Liver (tissue), 10 donors: ENCODE measurements at places on chromosomes 2 and 18. TPM values are rescaled to one million over a fixed set of nuclear protein-coding genes. Genes with fewer than 3 reads are reported as not detected.

DNA sequence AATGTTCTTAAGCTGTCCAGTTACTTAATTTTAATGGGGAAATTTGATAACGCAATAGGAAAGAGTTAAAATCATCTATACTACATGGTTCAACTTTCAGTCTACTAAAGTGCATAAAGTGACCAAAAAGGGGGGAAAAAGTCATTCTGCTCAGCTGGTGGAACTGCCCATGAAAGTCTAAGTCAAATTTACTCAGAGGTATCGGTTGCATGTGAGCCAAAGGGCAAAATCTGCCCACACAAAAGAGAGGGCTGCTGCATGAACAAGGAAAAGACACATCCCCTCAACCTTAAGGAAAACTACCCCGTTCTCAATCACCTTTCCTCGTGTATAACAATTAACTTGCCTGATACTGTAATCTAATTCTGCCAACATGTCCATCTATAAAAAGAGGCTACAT, 126.1 kb downstream of the TCF4 start:
- H3K27me3 ChIP-seq = no peaks in the 10 kb centered on the region
- H3K36me3 ChIP-seq = no peaks in the 10 kb centered on the region
- no peak overlapping the region for H3K4me3 ChIP-seq
- no peaks in the 10 kb centered on the region for H3K4me1 ChIP-seq
- no peak overlapping the region for H3K27ac ChIP-seq

Gene ATP6V1B1
- not detected for total RNA-seq

Gene ALPI
- total RNA-seq = not detected

- H3K4me1 ChIP-seq = peaks cover 5% of the 10 kb centered on the region
- no peak overlapping the region for H3K4me3 ChIP-seq
- H3K27me3 ChIP-seq = no peaks in the 10 kb centered on the region
- H3K27ac ChIP-seq = no peak overlapping the region
Observed at GRCh38 chr2:147433822-147434221, 411.0 kb upstream of the ACVR2A start.

DNA sequence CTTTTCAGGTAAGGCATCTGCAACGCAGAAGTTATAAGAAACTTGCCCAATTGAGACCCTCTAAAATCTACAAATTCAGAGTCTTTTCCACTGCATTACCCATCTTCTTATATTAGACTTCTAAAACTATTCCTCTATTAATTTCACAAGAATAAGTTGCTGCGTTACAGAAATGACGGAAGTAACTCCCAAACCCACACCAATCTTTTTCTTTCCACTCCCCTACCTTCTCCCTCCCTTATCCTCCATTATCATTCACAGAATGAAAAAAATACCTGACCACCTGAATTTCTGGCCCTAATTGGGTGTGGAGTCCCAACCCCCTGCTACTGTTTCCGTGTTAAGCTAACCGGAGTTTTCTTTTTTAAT, 689 bp downstream of the RPRD1A start:
- H3K36me3 ChIP-seq = no peaks in the 10 kb centered on the region
- DNase-seq = no peak
- H3K27ac ChIP-seq = peak overlapping the region; percentile 80
- no peaks in the 10 kb centered on the region for H3K27me3 ChIP-seq

DNA sequence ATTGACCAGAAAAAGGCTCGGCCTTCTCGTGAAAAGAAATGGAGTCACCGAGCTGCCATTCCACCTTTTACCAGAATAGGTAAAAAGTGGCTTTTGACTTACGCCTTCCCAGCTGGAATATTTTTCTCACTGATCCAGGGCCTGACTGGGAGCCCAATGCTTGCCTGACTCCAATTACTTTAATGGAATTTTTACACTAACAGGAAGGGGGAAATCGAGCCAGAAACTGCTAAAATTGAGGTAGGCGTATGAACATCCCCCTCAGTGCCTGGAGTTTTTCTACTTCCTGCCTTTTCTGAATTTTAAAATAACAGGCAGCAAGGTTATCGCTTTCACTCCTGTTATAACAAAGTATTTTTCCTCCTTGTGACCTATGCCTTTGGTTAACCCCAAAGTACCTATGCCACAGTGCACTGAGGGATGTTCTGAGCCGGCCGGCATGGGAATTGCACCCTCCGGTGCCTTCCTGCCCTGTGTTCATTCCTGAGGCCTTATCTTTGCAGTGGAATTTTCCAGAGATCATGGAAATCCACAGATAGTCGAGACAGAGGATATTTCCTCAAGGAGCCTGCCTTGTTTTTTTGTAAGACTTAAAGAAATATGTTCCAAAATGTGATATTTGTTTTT, 18.3 kb upstream of the RPL31 start:
- DNase-seq = no peak
- H3K36me3 ChIP-seq = no peaks in the 10 kb centered on the region

- H3K36me3 ChIP-seq = no peaks in the 10 kb centered on the region
- H3K4me3 ChIP-seq = no peak overlapping the region
- no peak overlapping the region for H3K27ac ChIP-seq
Observed at GRCh38 chr2:381941-382727, 94.2 kb upstream of the ALKAL2 start.

GRCh38 chr2:237170020-237170419, 84.3 kb downstream of the COPS8 start:
- no peaks in the 10 kb centered on the region for H3K27me3 ChIP-seq

Gene MREG
- 2.4 TPM for total RNA-seq

Gene OTX1
- not detected for total RNA-seq

Gene AMER3
- not detected for total RNA-seq

Gene NT5C1B
- total RNA-seq = not detected

Gene DES
- 50.0 TPM for total RNA-seq

DNA sequence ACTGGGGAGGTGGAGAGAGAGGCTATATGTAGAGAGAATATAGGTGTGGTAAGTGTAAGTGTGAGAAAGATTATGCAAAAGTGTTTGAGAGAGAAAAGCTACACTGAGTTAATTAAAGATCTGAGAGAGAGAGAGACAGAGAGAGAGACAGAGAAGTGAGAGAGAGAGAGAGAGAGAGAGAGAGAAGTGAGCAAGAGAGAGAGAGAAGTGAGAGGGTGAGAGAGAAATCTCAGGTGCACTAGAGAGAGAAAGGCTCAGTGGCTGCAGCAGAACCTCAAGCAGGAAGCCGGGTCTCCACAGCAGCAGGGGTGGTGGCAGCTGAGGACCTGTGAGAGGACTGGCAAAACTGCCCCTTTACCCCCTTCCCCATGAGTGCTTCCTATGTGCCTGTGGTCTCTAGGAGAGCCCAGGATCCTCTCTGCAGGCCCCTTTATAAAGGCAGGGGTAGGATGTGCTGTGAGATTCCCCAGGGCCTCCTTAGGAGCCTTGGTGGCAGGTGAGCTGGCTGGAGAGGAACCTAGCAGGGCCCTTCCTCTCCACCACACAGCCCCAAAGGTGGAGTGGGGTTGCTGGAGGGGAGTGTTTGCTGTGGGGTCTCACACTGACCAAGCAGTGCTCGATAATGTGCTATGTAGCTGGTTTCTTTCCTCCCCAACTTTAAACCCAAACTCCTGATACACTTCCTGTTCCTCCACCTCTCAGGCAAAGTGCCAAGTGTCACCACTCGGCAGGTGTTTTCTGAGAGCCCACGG, 52.6 kb downstream of the SLC4A5 start:
- no peak for DNase-seq
- no peak overlapping the region for H3K4me3 ChIP-seq
- H3K4me1 ChIP-seq = no peaks in the 10 kb centered on the region
- no peak overlapping the region for H3K27ac ChIP-seq
- no peaks in the 10 kb centered on the region for H3K36me3 ChIP-seq

GRCh38 chr2:27697660-27698059, 34.0 kb downstream of the SLC4A1AP start:
- DNase-seq = no peak
- peaks cover 20% of the 10 kb centered on the region for H3K36me3 ChIP-seq
- H3K4me3 ChIP-seq = no peak overlapping the region
- H3K27ac ChIP-seq = no peak overlapping the region
- H3K4me1 ChIP-seq = no peaks in the 10 kb centered on the region

DNA sequence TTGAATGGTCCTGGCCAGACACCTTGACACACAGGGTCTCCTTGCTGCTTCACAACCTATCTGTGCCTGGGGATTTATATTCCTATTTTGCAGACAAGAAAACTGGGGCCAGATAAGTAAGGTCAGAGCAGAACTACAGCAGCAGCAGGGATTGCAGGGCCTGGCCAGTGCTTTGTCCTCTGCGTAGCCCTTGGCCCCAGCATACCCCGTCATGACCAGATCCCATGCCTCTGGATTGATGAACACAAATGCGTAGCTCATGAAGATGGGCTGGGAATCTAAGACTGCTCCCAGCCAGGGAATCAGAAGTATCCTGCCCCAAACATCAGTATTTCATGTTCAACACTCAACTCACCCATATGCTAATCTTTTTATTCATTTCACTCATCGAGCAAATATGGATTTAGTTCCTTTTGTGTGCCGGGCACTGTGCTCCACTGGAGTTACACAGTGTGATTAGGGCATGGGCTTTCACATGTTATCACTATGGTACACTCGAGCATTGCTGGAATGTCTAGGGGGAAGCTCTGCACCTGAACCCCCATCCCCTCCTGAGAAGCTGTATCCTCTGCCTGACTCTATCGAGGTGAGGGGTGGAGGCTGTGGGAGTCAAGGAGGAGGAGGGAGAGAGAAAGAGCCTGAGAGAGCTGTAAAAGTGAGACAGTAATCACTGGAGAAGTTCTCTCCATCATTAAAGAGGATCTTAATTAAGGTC, 143.3 kb downstream of the CYP26B1 start:
- DNase-seq = no peak
- no peak overlapping the region for H3K4me3 ChIP-seq
- H3K27ac ChIP-seq = no peak overlapping the region
- H3K27me3 ChIP-seq = no peaks in the 10 kb centered on the region

DNA sequence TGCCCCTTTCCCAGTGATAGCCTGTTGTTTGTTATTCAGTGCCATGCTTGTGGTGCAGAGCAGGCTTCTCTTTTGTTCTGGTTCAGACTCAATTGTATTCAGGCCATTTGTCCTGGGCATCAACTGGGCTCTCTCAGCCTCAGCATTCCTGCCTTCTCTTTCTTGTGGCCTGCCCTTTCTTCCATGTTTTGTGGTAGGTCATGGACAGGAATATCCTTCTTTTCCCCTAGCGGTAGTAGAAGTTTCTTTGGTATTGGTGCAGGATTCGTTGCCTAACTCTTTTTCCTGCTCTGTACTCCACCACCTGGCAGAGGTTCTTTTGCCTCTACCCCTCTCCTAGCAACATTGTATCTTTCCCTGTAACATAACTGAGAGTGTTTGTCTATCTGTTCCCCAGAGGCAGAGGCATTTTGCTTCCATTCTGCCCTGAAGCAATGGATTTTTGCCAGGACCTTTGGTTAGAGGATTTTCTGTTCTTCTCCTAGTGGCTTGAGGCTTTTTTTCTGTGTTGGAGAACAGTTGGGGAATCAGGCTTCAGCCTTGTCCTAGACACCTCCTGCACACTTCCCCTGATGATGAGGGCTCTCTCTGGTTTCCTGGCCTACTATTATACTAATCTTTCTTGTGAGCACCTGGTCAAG, 68.5 kb downstream of the NCOA1 start:
- H3K27ac ChIP-seq = no peak overlapping the region
- DNase-seq = no peak
- H3K4me3 ChIP-seq = no peak overlapping the region
- H3K36me3 ChIP-seq = no peaks in the 10 kb centered on the region
- H3K27me3 ChIP-seq = no peaks in the 10 kb centered on the region
- H3K4me1 ChIP-seq = no peaks in the 10 kb centered on the region

DNA sequence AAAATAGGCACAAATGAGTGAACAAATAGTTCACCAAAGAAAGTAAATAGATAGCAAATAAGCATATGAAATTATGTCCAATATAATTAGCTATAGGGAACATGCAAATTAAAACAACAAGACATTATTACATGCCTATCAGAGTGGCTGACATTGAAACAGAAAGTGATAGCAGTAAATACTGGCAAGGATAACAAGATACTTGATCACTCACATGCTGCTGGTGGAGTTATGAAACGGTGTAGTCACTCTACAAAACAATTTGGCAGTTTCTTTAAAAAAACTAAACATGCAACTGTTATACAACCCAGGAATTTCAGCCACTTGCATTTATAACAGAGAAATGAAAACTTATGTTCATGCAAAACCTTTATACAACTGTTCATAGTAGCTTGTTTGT, 439.2 kb upstream of the ACVR2A start:
- H3K4me1 ChIP-seq = peaks cover 3% of the 10 kb centered on the region
- no peak for DNase-seq
- H3K27ac ChIP-seq = no peak overlapping the region
- no peaks in the 10 kb centered on the region for H3K36me3 ChIP-seq

GRCh38 chr2:21452263-21452662, 328.5 kb downstream of the TDRD15 start:
- no peaks in the 10 kb centered on the region for H3K27me3 ChIP-seq
- no peak overlapping the region for H3K27ac ChIP-seq
- no peaks in the 10 kb centered on the region for H3K36me3 ChIP-seq
- no peaks in the 10 kb centered on the region for H3K4me1 ChIP-seq

DNA sequence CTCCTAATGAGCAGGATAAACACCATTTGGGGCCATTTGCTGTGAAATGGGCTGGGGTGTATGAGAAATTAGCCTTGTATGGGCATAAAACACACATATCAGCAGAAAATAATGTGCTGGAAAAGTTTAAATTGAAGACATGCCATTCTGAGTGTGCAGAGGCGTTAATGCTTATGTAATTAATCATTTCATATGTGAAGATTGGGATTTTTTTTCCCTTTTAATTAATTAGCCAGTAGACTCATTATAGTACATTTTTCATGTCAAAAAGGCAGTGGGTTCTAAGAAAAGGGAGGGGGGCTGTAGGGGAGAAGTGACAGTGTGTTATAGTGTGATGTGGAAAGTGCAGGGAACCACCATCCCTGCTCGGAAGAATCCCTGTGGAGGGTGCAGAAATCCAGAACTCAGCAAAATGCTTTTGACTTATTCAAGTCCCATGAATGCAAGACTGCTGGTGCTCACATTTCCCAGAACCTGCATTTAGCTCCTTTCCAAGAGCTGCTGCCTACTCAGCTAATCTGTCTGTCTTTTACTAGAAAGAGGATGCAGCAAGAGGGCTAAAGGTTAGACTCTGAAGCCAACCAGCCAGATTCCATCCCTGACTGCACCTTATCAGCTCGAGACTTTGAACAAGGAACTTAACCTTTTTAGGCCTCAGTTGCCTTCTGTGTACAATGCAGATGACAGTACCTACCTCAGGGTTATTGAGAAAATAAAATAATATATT, 11.6 kb upstream of the COX7A2L start:
- no peaks in the 10 kb centered on the region for H3K27me3 ChIP-seq
- no peaks in the 10 kb centered on the region for H3K36me3 ChIP-seq
- H3K27ac ChIP-seq = no peak overlapping the region
- H3K4me3 ChIP-seq = no peak overlapping the region

- no peak for DNase-seq
- H3K4me1 ChIP-seq = no peaks in the 10 kb centered on the region
- no peak overlapping the region for H3K4me3 ChIP-seq
Observed at GRCh38 chr2:234558642-234559041, 61.8 kb upstream of the ARL4C start.

DNA sequence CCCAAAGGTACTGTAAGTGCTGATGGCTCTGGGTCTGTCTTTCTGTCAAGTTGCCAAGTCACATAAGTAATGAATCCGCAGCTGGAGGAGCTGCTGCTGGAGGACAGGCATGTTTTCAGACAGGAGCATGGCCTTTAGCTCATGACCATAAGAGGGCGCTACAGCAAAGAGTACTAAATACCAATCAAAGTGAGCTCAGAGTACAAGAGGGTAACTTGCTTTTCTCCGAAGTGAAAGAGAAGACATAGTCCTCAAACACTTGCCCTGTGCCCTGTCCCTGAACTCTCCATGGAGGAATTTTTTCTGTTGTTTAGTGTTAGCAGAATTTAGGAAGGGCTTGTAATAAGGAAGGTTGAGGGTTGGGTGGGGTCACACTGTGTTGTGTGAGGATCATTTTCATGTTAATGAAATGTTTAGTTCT, 58.0 kb upstream of the EML6 start:
- H3K27ac ChIP-seq = peak overlapping the region; percentile 66
- no peaks in the 10 kb centered on the region for H3K27me3 ChIP-seq
- no peak overlapping the region for H3K4me3 ChIP-seq
- H3K36me3 ChIP-seq = peaks cover 48% of the 10 kb centered on the region
- H3K4me1 ChIP-seq = peaks cover 55% of the 10 kb centered on the region

Gene RSAD2
- total RNA-seq = 1.7 TPM

Gene FAM136A
- total RNA-seq = 26.0 TPM

Gene RAB17
- total RNA-seq = 96.5 TPM
